ENCODE measurements at places on chromosomes 16 and 17.

DNA sequence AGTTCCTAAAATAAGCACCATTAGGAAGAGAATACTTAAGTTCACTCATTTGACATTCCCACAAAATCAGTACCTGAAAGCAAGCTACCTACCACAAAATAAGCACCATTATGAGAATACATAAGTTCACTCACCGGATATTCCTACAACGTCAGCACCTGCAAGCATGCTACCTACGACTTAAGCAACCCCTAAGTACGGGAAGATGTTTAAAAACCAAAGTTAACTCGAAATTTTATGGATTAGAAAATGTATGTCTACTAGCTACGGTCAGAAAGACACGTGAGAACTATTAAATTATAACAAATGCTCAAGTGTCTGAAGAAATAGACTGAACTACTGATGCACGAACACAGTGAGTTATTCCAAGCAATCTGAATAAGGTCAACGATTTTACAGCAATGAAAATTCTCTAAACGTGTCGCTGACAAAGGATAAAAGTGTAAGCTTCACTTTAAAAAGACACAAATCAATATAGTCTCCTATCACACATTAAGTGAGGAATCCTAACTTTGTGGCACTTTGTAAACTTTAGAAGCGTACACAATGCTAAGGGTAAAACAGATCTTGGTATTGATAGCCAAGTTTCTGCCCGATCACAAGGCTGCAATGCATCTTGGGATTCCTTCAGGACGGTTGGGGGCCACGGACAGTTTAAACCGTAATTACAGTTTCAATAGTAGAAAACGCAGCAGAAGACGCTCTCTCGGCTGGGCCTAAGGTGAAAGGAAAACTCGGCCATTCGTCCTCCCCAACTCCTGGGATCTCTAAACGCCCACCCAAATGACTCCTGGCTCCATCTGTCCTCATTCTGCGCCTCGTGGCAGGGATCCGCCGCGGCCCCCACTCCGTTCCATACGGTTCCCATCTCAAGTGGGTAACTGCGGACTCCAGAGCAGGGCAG is 1.3 kb downstream of the GSPT1 start:
- DNase-seq = peak; percentile 15

DNA sequence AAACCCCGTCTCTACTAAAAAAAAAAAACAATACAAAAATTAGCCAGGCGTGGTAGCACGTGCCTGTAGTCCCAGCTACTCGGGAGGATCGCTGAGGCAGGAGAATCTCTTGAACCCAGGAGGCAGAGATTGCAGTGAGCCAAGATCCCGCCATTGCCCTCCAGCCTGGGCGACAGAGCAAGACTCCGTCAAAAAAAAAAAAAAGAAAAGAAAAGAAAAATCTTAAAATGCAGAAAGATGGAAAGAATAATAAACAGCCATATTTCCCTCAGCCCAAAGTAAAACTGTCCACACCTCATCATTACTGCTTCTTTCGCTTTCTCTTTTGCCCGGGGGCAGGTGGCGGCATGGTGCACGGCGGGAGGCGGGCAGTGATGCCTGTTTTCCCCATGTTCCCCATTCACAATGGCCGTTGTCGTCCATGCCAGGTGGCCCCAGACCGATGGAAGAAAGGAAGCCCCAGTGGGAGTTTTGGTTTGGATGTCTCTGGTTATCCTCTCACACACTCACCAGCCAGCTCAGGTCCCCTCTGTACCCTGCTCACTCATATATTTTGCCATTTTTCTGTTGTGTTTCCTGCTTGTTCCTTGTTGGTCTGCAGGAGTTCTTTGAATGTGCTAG is 37.0 kb upstream of the PEMT start:
- DNase-seq = peak; percentile 34

- DNase-seq = no peak
These were observed 58.2 kb downstream of the MARCHF10 start for GRCh38 chr17:62749926-62750325.

DNA sequence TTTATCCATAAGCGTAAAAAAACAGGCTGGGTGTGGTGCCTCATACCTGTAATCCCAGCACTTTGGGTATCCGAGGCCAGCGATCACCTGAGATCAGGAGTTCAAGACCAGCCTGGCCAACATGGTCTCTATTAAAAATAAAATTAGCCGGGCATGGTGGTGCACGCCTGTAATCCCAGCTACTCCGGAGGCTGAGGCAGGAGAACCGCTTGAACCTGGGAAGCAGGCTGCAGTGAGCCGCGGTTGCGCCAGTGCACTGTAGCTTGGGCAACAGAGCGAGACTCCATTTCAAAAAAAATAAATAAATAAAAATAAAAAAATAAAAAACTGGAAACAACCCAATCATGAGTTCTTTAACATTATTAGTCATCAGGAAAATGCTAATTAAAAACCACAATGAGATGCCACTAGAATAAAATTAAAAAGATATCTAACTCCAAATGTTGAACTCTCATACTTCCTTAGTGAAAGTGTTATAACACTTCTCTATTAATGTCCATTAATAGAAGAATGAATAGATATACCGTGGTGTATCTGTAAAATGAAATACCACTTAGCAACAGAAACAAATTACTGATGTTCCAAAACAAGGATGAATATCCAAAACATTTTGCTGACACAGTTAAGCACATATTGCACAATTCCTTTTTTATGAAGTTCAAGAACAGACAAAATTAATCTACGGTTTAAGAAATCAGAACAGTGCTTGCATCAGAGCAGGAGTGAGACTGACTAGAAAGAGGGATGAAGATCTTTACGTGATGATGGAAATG is 13.1 kb downstream of the MPHOSPH6 start:
- DNase-seq = no peak

DNA sequence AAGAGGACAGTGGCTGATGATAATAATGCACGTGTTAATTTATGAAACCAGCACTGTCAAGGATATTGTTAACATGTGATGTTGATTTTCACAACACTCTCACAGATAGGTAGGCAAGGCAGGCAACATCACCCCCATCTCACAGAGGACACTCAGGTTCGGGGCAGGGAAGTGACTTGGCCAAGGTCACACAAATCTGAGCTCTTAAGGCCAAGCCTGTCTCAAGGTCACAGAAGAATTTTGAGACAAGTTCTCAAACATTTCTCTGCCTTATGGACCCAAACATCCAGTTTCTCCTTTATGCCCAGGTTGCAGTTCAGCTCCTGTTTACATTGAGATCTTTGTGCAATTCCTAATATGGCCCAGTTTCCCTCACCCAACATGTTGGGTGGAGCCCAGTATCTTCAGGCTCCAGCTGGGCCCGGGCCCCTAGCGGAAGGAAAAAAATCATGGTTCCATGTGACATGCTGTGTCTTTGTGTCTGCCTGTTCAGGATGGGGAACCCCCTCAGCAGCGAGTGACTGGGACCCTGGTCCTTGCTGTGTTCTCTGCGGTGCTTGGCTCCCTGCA is 1.3 kb downstream of the SLC2A4 start:
- DNase-seq = no peak

DNA sequence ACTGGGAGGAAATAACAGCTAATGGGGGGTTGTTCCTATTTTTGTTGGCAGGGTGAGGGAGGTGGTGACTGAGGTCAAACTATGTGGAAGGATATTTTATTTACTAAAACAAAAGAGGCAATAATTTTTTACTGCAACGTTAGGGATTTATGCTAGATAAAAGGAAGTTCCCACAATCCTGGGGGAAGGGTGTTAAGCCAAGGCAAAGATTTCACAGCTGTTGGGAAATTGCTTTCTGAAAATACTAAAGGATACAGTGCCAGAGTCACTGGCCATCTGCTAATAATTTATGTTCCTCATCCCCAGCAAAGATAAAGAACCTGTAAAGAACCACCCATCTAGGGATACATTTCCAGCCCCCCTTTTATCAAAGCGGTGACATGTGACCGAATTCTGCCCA is 756.0 kb upstream of the RBFOX1 start:
- DNase-seq = no peak

DNA sequence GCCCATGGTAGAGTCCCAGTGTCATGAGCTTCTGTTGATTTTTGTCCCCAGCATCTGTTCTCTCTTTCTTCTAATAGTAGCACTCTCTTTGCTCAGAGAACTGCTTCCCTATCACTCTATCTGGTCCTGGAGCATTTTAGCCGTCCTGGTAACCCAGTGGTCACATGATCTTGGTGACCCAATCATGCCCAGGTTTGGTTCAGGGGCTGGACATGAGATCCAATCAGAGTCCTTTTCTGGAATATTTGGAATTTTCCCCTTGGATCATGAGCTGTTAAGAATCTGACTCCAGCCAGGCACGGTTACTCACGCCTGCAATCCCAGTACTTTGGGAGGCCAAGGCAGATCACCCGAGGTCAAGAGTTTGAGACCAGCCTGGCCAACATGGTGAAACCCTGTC is 197.0 kb downstream of the RAB11FIP4 start:
- DNase-seq = no peak
